ENCODE measurements at places on chromosomes 5 and 9.

- H3K27me3 ChIP-seq: no peaks in the 10 kb centered on the region
- H3K4me1 ChIP-seq: no peaks in the 10 kb centered on the region
- no peaks in the 10 kb centered on the region for H3K36me3 ChIP-seq
- no peak overlapping the region for H3K4me3 ChIP-seq
- peak; percentile 22 for DNase-seq
These were observed 15.4 kb downstream of the CCL28 start for GRCh38 chr5:43396762-43397304.

GRCh38 chr9:137689745-137690529 lies 71.1 kb downstream of the EHMT1 start:
- no peaks in the 10 kb centered on the region for H3K4me1 ChIP-seq
- no peak overlapping the region for H3K4me3 ChIP-seq
- no peaks in the 10 kb centered on the region for H3K36me3 ChIP-seq
- no peaks in the 10 kb centered on the region for H3K27me3 ChIP-seq
- peak overlapping the region; percentile 71 for H3K27ac ChIP-seq

GRCh38 chr9:115914291-115914690 lies 239.3 kb upstream of the PAPPA start:
- no peaks in the 10 kb centered on the region for H3K4me1 ChIP-seq
- no peaks in the 10 kb centered on the region for H3K27me3 ChIP-seq
- no peak for DNase-seq
- H3K4me3 ChIP-seq: no peak overlapping the region

DNA sequence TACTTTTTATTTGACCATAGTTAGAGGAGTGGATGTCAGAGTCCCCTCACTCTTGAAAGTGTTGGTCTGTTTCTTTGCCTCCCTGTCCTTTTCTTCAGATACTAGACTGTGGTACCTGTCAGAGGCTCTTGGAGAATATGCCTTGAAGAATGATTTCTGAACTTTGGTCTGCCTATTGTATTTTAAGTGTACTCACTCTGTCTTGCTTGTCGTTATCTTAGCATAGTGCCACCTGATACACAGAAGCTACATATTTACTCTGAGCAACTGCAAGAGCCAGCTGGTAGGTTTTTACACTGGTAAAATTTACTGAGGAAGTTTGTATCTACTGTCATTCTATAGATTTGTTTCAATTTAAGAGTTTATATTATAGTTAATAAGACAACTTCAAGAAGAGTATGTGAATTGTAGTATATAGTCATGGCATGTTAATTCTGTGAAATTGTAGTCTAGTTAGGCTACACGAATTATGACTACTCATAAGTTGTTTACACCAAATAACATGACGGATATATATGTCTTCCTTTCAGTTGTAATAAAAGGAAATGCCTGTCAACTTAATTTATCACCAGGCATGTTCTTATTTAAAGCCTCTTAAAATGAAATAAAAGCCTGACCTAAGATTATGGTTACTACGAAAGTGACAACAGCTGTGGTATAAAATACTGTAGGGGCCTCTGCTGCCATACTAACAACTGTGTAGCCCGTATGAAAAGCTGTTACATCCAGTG lies 201.7 kb downstream of the KDM4C start:
- H3K36me3 ChIP-seq: no peaks in the 10 kb centered on the region
- peak; percentile 12 for DNase-seq
- H3K27ac ChIP-seq: no peak overlapping the region

- H3K4me1 ChIP-seq: peaks cover 6% of the 10 kb centered on the region
- H3K27ac ChIP-seq: no peak overlapping the region
- no peak overlapping the region for H3K4me3 ChIP-seq
- DNase-seq: no peak
- no peaks in the 10 kb centered on the region for H3K36me3 ChIP-seq
- no peaks in the 10 kb centered on the region for H3K27me3 ChIP-seq
These were observed 31.9 kb upstream of the SLC6A19 start for GRCh38 chr5:1169211-1170115.

GRCh38 chr9:137277329-137278041 lies at the start of gene TOR4A:
Gene TOR4A, plus strand, starts transcription at chr9:137277726. Its CDS starts 964 bp downstream, at chr9:137278690.
- no peaks in the 10 kb centered on the region for H3K36me3 ChIP-seq
- no peaks in the 10 kb centered on the region for H3K27me3 ChIP-seq
- peak within 1 kb of the TSS; percentile 88 for H3K27ac ChIP-seq
- H3K4me1 ChIP-seq: peaks cover 26% of the 10 kb centered on the region

GRCh38 chr5:6453937-6454560 lies 5.4 kb downstream of the UBE2QL1 start:
- DNase-seq: no peak
- H3K4me3 ChIP-seq: no peak overlapping the region
- no peak overlapping the region for H3K27ac ChIP-seq
- no peaks in the 10 kb centered on the region for H3K4me1 ChIP-seq

GRCh38 chr5:3899093-3899492 lies 303.5 kb downstream of the IRX1 start:
- peaks cover 2% of the 10 kb centered on the region for H3K27me3 ChIP-seq
- H3K27ac ChIP-seq: no peak overlapping the region
- H3K36me3 ChIP-seq: no peaks in the 10 kb centered on the region
- no peak for DNase-seq
- no peaks in the 10 kb centered on the region for H3K4me1 ChIP-seq
- no peak overlapping the region for H3K4me3 ChIP-seq

DNA sequence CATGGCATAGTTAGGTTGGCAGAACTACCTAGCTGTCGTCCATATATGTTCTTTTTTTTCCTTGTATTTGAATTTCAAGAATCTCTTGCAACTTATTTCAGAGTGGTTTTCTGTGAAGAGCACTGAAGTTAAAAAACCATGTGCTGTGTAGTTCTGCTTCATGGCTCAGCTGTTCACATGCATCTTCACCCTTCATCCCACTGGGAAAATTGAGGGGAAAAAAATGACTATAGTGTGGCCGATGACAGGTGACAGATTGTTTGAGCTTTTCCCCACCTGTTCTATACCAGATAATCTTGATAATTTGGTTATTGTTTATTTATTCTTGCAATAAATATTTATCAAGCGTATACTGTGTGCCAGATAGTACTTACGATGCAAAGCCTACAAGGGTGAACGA lies 77.8 kb downstream of the AOPEP start:
- H3K36me3 ChIP-seq: no peaks in the 10 kb centered on the region
- DNase-seq: no peak
- H3K4me1 ChIP-seq: peaks cover 54% of the 10 kb centered on the region
- no peaks in the 10 kb centered on the region for H3K27me3 ChIP-seq
- peak overlapping the region; percentile 90 for H3K27ac ChIP-seq

- H3K27ac ChIP-seq: no peak overlapping the region
- H3K4me1 ChIP-seq: no peaks in the 10 kb centered on the region
- H3K4me3 ChIP-seq: no peak overlapping the region
These were observed 180.8 kb downstream of the GOLPH3 start for GRCh38 chr5:31993165-31993961.

DNA sequence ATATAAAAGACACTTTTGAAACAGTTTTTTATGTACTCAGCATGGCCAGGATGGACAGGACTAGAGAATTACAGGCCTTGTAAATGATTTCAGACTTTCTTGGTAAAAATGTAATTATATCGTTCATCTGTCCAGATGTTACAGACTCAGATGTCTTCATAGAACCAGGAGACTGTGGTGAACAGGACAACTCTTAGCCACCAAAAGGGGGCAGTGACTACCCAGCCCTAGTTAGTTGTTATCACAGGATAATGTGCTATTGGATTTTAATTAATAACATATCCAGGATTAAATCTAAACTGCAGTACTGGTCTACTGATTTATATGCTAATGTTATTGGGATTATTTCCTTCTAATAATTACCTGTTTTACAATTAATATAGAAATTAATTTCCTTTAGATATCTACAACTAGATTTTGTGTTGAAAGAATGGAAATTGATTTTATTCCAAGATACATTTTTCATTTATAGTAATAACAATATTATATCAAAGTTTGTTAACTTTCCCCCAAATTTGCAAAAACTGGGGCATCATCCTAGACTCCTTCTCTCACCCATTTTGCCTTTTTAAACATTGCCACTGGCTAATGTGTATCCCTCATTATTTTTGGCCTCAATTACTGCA lies 99.4 kb downstream of the MTREX start:
- no peaks in the 10 kb centered on the region for H3K36me3 ChIP-seq
- no peak overlapping the region for H3K27ac ChIP-seq
- H3K4me3 ChIP-seq: no peak overlapping the region
- DNase-seq: peak; percentile 40

DNA sequence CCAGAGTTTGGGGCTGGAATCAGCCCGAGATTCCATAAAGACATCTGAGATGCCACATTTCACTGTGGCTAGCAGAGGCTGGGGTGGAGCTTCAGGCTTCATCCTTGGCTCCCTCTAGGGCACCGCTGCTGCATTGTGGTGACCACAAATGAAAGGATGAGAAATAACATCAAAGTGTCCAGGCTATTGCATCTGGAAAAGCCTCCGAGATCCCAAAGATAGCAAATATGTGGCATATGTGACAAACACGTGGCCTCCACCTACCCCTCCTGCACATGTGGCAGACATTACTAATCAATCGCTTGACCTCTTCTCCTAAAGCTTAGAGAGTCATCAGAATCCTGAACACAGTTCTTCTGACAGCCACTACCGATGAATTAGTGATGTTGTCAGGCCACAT lies 4.5 kb downstream of the SPARC start:
- H3K4me3 ChIP-seq: peak overlapping the region; percentile 3
- peaks cover 42% of the 10 kb centered on the region for H3K4me1 ChIP-seq
- H3K27ac ChIP-seq: peak overlapping the region; percentile 99
- no peaks in the 10 kb centered on the region for H3K36me3 ChIP-seq
- DNase-seq: no peak

DNA sequence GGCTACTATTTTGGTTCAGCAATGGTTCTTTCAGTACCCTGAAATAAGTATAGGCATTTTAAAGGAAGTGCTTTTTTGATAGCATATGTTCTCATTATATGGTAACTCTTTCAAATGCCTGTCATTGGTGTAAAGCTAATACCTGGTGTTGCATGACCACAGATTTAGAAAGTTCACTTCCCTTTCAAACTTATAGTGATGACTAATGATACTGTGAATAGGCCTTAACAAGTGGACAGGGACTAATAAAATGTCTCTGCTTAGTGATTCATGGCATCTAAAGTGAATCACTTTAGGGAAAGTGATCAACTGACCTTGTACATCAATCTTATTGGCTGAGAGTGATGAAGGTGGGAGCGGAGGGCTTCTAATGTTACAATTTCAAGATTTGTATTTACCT lies 21.6 kb downstream of the MRPL22 start:
- no peak overlapping the region for H3K27ac ChIP-seq
- H3K4me1 ChIP-seq: no peaks in the 10 kb centered on the region
- DNase-seq: no peak
- no peak overlapping the region for H3K4me3 ChIP-seq
- H3K27me3 ChIP-seq: no peaks in the 10 kb centered on the region

GRCh38 chr5:157855404-157855994 lies 3.4 kb downstream of the CLINT1 start:
- no peaks in the 10 kb centered on the region for H3K27me3 ChIP-seq
- H3K27ac ChIP-seq: no peak overlapping the region
- no peak overlapping the region for H3K4me3 ChIP-seq
- H3K36me3 ChIP-seq: no peaks in the 10 kb centered on the region

DNA sequence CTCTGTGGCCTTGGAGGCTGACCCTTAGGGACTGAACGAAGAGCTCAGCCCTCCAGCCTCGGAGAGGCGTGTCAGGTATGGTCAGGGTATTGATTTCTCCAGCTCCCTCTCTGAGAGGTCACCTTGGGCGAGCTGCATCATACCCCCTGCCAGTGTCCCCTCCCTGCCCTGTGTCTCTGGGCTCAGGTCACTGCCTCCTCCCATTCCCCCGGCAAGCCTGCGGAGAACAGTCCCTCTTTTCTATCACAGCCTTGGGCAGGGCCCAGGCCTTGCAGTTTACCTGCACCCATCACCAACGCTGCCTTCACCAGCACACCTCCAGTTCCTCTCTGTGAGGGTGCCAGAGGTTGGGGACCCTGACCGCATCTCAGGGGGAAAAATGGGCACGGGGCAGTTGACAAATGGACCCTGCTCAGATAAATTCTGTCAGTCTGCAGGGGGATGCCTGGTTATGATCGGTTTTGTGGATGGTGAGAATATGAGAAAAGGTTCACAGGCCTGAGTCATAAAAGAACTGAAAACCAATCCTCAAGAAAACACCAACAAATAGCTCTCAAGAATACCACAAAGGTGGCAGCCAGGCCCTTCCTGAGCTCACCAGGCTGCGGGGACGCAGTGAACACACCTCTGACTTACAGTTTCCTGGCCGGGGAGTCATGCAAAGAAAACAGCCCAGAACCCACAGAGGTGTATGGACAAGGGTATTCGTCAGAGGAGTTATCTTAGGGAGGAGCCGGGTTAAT lies 24.7 kb upstream of the RXRA start:
- H3K4me3 ChIP-seq: no peak overlapping the region
- H3K27ac ChIP-seq: no peak overlapping the region
- no peak for DNase-seq
- peaks cover 5% of the 10 kb centered on the region for H3K4me1 ChIP-seq
- H3K36me3 ChIP-seq: no peaks in the 10 kb centered on the region
- H3K27me3 ChIP-seq: no peaks in the 10 kb centered on the region

- no peak overlapping the region for H3K4me3 ChIP-seq
- no peaks in the 10 kb centered on the region for H3K4me1 ChIP-seq
- no peak for DNase-seq
- no peaks in the 10 kb centered on the region for H3K36me3 ChIP-seq
- no peaks in the 10 kb centered on the region for H3K27me3 ChIP-seq
These were observed 357.5 kb downstream of the TAF11L14 start for GRCh38 chr5:17991775-17992174.

DNA sequence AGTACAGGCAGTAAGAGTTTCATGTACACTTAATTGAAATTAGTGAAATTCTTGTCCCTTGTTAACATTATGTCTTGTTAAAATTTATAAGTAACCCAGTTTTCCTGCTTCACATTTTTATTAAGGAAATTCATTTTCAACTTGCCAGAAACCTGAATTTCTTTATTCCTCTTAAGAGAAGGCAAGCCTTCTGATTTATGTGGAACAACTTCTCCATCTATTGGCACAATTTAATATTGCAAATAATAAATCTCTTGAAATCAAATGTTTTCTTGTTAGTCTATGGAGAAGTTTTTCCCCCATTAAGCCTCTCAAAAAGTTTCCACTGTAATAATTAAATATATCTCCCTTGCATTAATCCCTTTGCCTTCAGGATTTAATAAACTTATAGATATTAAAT lies 33.8 kb upstream of the ACO1 start:
- H3K4me1 ChIP-seq: no peaks in the 10 kb centered on the region
- H3K4me3 ChIP-seq: no peak overlapping the region
- no peaks in the 10 kb centered on the region for H3K36me3 ChIP-seq

DNA sequence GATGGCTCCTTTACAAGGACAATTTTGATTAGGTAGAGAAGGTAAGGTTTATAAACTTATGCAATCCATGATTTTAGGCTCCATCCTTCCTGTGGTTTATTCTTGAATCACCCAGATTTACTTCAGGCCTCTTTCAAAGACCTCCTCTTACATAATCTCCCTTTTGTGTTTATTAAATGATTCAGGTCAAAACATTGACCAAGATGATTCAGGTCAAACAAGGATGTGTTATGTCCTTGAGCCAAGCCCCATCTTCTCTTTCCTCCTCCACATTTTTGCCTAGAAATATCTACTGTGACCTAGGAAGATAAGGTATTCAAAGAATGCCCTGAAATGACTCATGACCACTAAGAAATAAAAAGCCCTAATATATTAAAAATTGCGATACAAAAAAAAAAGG lies 31.8 kb upstream of the TLR4 start:
- no peak overlapping the region for H3K4me3 ChIP-seq
- H3K4me1 ChIP-seq: no peaks in the 10 kb centered on the region
- H3K27me3 ChIP-seq: no peaks in the 10 kb centered on the region
- DNase-seq: no peak

GRCh38 chr9:132578367-132578932 lies 4.0 kb upstream of the BARHL1 start:
- no peaks in the 10 kb centered on the region for H3K4me1 ChIP-seq
- no peaks in the 10 kb centered on the region for H3K36me3 ChIP-seq
